ENCODE measurements at places on chromosomes 3 and 15.

DNA sequence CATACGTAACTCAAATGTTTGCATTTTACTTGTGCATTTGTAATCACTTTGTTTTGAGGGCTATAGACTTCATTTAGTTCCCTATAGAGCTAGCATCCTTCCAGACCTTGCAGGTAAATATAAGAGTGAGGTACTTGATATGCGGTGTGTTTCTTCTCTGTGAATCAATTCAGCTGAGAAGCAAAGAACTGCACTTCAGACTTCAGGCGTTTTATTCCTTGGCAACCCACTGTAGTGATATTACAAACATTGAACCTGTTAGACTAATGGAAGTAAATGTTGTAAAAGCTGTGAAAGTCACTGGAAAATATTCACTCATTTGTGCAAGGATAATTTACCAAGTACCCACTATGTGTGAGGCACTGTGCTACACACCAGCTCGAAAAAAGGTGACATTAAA, 94.1 kb upstream of the CHL1 start:
- DNase-seq = no peak

DNA sequence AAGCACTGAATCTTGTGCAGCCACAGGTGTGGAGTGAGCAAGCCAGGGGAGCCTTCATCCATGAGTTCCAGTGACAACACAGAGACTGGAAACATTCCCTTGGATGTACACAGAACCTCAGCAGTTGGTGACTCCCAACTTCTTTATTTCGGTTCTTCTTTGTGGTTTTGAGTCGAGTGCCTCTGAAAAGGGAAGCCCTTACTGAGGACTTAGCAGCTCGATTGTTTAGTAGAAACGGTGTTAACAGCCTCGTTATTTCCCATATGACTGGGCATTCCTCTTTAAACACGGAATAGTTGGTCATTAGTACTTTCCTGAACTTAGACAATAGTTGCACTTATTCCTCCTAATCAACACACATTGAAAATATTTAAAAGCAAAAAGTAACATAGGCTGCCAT, 7.7 kb downstream of the SLCO3A1 start:
- no peak for DNase-seq

DNA sequence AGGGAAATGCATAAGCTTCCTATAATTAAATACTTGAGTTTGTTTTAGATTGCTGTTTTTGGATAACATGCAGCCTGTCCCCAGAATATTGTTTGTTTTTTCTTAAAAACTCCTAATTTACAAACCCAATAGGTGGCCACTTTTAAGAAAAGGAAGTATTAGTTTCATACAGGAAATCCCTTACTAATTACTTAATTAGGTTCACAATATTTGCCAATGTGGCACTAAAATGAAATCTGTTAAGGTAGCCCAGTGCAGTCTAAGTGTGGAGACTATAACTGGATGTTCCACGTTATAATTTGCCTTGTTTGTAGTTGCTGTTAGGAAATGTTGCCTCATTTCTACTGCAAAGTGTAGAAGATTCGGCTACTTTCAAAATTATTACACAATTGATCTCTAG, 195.8 kb downstream of the BBX start:
- no peak for DNase-seq

- no peak for DNase-seq
Observed at GRCh38 chr3:107727102-107727501, 204.3 kb downstream of the BBX start.

DNA sequence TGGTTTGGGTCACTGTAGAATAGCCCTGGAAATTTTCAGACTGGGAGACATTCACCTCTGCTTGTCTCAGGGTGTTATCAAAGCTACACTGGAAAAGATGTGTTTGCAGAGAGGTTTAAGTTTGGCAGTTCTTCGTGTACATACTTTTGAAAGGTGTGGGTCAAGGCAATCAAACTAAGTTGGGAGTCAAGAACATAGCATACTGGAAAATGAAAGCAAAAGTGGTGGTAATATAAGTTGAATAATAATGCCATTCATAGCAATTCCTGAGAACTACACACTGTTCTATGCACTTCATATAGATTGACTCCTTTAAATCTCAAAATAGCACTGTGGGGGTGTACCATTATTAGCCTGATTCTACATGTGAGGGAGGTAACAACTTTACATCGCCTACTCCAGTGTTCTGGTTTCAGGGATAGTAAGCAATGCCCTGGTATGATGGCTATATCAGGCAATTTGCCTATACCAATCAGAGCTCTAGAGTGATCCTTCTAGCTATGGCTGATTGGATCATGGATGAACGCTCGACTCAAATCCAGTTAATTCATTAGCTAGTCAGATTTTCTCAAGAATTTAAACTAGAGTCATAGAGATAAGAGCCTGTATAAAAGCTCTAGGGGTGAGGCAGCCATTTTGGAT, 44.6 kb upstream of the RASGRP1 start:
- DNase-seq = no peak

- DNase-seq = no peak
Observed at GRCh38 chr3:57961177-57961827, 46.9 kb upstream of the FLNB start.

GRCh38 chr3:9448071-9448470, 50.7 kb downstream of the SETD5 start:
- DNase-seq = no peak

DNA sequence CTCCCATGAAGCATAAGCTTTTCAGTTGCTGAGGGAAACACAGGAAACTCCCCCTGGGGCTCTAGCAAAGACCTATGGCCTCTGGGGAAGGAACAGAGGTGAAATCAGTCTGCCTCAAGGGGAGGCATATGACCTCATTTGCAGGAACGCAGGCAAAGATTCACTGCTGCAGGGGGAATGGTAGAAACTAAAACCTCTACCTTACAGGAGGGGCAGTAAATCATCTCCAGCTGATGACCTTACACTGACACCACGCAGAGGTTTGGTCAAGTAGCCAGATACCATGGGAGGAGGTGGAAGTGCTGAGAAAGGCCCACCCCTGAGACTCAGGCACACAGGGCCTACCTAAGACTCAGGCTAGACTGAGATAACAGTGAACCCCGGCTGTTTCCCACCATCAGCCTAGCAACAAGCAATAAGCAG, 81.1 kb downstream of the RAD18 start:
- DNase-seq = no peak

DNA sequence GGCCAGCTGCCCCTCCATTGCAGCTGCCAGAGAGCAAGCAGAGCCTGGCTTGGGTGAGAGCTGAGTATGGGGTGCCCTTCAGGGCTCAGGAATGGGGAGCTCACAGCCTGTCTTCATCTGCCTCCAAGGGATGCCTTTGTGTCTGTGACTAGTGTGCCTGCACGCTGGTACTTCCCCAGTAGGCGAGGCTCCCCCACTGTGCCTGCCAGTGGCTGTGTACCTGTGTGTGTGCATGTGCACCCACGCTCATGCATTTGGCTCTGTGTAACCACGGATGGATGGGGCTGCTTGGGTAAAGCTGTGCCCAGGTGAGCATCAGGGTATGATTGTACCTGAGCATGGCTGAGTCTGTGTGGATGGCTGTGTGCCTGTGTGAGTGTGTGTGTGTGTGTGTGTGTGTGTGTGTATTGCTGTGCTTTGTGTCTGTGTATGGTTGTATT, 2.3 kb upstream of the GRM2 start:
- no peak for DNase-seq

- DNase-seq = peak; percentile 51
Observed at GRCh38 chr3:12758025-12758781, 856 bp downstream of the TMEM40 start.

DNA sequence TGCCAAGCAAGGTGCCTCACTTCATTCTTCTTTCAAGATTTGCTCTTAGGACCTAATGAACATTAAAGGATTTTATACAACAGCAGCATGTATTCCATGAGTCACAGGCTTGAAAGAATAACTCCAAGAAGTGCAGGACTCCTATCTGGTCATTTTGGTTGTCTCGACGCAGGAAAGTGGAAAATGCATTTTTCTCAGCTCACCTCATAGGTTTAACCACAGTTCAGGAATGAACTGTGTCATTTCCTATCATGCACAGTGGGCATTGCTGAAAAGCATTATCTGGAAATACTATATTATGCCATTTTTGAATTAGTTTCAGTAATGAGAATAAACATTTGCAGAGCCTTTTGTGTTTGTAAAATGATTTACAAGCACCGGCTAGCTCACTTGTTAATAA, 98.7 kb upstream of the BFSP2 start:
- peak; percentile 95 for DNase-seq

DNA sequence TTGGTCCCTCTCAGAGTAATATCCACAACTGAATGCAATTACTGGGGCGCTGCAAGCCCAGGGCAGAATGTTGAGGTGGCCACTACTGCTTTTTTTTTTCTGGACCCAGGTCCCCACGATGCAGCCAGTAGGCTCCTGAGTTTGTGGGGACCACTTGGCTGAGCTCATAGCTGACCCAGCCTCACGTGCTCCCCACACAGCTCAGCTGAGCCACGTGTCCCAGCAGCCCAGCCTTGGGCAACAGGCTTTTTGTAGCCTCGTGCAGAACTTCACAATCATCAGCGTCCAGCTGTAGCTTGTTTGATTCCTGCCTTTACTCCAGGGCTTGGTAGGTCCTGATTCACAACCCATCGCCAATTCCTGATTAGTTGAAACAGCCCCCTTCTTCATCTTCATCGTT, 117.3 kb downstream of the ETFA start:
- DNase-seq = no peak

DNA sequence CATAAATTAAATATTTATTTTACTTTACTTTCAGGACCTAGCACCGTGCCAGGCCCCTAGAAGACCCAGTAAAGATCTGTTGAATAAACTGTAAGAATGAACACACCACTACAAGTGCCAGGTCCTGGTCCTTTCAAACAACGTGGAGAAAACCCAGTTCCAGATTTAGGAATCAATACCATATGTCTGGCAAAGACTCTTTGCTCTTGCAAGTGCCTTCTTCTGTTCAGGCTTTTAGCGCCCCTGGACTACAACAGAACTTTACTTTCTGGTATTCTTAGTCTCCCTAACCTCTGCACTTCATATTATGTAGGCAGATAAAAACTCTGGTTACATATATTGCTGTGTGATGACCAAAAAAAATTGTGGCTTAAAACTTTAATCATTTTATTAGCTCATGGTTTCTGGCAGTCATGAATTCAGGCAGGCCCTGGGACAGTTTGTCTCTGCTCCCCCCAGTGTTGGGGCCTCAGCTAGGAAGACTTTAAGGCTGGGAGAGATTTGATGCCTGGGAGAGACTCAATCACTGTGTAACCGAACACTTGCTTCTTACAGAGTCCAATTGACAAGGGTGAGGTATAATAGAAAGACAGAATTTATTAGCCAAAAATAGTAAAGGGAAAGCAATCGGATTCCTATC, 2.9 kb upstream of the PSMA4 start:
- DNase-seq = no peak

DNA sequence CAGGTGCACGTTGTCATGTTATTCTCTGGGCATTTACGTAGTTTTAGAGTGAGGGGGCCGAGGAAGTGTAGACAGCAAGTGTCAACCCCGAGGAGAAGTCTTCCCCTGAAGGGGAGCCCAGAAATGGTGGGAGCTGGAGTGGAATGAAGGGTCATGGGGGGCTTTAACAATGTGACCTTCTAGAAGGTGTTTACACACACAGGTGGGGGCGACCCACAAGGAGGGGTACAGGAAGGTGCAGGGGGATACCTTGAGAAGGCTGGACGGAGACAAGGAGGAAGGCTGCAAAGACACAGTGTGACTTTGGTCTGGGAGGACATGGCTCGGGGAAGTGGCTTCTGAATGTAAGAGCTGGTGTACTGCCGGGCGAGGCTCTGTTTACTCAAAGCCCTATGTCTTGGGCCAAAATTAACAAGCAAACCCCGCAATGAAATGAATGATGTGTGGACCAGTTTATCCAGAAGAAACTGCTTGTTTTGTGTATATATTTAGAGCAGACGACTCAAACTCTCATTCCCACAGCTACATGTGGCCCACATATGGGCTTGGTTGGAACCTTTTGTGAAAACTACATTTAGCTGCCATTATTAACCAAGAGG, 18.7 kb downstream of the TRPM1 start:
- no peak for DNase-seq

- DNase-seq = no peak
Observed at GRCh38 chr15:26721232-26721967, 51.5 kb downstream of the GABRB3 start.

DNA sequence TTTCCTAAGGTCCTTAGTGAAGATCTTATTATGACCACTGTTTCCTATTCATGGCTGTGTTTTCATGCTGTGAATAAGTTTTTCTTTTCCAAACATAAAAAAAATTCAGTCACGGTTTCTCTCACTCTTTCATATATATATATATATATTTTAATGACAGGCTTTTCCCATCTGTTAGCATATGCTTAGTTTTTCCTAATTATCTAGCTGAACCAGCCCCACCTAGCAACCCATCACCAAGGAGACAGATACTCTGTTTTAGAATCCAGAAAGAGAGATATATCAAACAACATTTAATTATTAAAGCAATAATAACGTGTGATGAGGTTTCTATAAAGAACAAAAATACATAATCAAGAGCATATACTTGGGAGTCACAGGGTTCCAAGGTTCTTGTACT, 58.3 kb downstream of the TMCC1 start:
- DNase-seq = no peak

DNA sequence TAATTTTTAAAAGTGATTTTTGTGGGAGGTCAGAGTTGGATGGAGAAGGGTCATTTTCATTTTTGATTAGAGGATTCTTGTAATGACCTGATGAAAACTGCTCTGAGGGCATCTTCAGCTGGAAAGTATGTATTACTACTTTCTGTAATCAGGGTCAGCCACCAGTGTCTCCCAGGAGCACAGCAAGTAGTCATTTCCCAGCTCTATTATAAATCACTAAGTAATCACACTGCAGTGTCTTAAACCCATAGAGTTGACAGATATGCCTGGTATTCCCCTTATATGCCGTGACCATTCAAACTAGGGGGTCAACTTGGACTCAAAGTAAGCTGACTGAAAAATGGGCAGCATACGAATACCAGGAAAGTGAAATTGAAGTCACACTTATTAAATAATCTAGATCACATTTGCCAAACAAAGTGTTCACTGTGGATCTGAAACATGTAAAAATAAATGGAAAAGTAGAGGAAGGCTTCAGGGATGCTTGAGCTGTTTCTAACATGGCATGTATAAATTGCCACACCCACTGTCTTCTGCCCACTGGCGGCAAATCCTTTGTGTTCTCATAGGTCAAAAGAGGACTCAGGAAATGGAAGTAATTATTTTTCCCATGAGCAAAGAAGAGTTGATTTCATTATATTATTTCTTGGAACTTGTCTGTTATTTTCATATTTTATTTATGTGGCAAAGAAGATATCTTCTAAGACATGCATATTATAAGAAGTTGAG, 105.7 kb downstream of the MBNL1 start:
- DNase-seq = no peak

- no peak for DNase-seq
Observed at GRCh38 chr3:45057557-45057956, 31.5 kb downstream of the CLEC3B start.
